Suppressor macrophage (primary cell): ENCODE measurements at places on chromosomes 4 and X.
A peak's percentile ranks its signal among the peaks of the same experiment; 100 is the strongest.

DNA sequence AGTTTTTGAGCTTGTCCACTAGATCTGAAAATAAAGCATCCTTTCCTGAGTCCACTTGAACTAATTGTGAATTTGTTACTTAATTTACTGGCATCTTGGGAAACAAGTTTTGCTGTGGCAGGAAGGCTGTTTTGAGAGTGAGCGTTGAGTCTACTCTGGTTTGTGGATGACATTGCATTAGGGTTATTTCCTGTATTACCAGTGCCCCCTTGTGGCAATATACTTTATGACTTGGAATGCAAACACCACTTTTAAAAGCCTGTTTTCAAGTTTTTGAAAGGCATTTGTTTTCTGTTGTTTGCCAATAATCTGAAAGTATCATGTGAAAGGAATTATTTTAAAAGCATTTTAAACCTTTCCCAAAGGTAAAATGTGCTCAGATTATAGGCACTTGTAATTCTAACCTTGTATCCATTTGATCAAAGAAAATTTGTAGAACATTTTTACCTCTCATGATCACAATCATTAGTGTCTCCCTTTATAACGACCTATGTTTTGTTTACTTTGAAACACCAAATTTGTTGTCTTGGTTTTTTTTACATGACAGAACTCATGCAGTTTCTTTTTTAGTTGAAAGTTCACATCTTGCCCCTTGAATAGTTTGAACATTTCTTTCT is 18.0 kb upstream of the CYP2U1 start:
- peak; percentile 84 for DNase-seq

GRCh38 chrX:134670134-134670924 is 12.1 kb upstream of the PLAC1 start:
- no peak for DNase-seq

DNA sequence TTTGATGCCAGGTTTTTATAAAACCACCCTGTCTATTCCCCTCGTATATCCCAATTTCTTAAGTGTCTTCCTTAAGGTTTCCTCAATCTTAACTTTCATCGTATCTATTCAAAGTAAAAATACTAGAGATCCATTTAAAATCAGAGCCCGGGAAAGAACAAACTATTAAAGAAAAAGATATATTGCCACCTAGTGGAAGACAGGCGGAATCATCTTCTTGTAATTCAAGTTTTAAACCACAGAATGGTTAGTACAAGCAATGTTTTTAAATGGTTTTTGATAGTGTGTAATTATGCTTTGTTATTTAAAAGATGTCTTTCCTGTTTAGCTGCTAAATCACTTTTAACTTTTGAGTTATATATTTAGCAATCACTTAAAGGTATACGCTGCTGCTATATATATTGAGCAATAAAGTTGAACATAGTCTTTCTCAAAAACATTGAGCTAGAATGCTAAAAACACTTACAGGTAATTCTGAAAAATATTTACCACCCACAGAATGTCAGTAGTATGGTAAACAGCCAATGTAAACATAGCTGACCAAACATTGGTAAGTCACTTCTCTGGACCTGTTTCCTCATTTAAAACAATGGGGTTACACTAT is 18.2 kb downstream of the PRDM8 start:
- DNase-seq, result peak; percentile 62

DNA sequence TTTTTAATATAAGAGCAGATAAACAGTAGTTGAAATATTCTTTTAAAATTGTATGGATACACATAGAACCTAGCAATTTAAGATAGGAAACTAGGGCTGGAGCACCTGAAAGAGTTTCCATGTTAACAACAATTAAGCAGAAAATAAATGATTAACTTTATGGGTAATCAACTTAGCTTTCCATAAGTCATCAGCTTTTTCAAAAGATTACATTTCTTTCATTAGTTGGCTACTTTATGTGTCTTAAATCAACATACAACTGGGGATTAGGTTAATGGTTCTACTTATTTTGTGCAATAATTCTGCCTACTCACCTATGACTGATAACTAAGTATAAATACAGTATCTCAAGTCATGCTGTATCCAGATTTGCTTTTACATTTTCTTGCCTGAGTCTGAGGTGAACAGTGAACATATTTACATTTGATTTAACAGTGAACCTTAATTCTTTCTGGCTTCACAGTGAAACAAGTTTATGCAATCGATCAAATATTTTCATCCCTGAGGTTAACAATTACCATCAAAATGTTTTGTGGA is at the start of gene ANXA10:
Gene ANXA10, plus strand, starts transcription at position 362 of the 537 bp plus-strand sequence. Its CDS starts 164 bp downstream, at position 526.
- DNase-seq, result no peak

DNA sequence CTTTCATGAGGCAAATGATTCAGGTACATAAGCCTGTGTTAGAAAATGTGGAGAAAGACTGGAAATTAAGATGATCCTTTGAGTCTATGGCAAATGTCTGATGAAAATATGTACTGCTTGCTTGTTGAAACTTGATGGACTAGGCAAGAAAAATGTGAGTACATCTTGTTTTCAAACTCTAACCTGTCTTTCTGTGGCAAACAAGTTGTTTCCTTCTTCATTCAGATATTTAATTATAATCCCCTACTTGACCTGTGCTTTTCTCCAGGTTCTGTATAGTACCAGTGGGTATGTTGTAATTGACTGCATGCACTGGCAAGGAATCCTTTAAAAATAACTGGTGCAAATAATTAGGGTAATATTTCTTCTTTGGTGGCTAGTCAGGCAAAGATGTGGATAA is 136.7 kb downstream of the ARHGAP24 start:
- no peak for DNase-seq
